ENCODE measurements at places on chromosomes 7 and 10.

DNA sequence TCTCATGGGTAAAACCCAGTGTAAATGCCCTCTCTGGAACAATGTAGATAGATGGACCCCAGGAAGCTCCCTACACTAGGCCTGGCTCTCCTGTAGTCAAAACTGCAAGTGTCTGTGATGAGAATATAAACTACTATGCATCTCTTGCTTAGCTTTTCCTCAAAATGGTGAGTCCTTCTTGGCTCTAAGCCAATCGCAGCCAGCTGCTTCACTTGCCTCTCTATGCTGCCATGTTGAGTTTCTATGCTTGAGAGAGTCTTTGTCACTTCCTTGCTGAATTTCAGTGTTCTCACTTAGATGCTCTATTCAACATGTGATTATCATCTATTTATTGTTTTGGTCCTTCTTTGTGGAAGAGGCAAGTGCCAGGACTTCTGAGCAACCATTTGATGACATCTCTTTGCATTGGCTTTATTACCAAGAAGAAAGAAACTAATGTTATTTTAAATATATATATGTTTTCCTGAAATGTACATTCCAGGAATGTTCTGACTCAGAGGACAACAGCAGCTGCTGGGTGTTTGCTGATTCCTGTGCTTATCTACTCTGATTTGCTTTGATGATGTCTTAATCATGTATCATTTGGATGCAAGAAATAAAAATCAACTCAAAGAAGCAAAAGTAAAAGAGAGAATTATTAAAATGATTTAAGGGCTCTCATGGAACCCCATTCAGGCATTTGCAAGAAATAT, 16.6 kb downstream of the TAS2R40 start:
- no peak for DNase-seq

GRCh38 chr7:24858108-24858977, 101.1 kb upstream of the GSDME start:
- DNase-seq, result no peak

- DNase-seq, result no peak
Observed at GRCh38 chr7:106225856-106226255, 58.9 kb downstream of the NAMPT start.

GRCh38 chr7:142880876-142881505, 4.6 kb downstream of the TRPV6 start:
- no peak for DNase-seq

GRCh38 chr10:27482984-27483956, 20.8 kb upstream of the RAB18 start:
- no peak for DNase-seq

DNA sequence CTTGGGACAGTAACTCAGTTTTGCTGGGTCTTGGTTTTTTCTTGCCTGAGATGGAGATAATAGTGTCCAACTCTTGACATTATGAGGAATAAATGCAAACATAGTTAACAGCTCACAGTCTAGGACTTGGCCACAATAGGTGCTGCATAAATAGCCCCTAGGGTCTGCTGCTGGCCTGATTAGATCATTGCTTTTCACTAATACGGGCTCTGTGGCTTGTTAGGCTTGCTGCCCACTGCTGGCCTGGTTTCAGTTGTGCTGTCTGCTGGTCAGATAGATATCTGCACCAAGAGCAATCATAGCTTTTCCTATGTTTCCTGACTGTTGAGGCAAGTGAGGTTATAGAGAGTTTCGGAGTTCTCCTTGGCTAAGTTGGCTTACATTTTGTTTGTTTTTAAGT, 246.1 kb downstream of the DNAJB9 start:
- no peak for DNase-seq

Measured in T1000 (cell line).